ENCODE measurements at places on chromosomes 7 and 10. TPM values are rescaled to one million over a fixed set of nuclear protein-coding genes. Genes with fewer than 3 reads are reported as not detected.

Gene FAM25G
- not detected for total RNA-seq

Gene TCERG1L
- 0.05 TPM for total RNA-seq

Gene ZNF511
- total RNA-seq: 69.6 TPM

Gene VWA2
- not detected for total RNA-seq

Gene OPN1SW
- not detected for total RNA-seq

Gene GPR26
- total RNA-seq: not detected

Gene NUTM2A
- not detected for total RNA-seq

Gene TMED4
- 79.6 TPM for total RNA-seq

Gene CYP3A4
- total RNA-seq: not detected

Gene GIMAP5
- total RNA-seq: 53.8 TPM

Gene ERVW-1
- total RNA-seq: not detected

Gene CDK5
- total RNA-seq: 24.9 TPM

Gene REEP3
- 28.2 TPM for total RNA-seq

Gene CREB5
- not detected for total RNA-seq

Gene OR2A12
- not detected for total RNA-seq

Gene EZH2
- 97.5 TPM for total RNA-seq

Gene GIMAP7
- 46.9 TPM for total RNA-seq

Gene AKR1C3
- total RNA-seq: not detected

Gene CPED1
- total RNA-seq: not detected

Gene ZNF853
- 0.42 TPM for total RNA-seq

Gene SORCS3
- total RNA-seq: not detected

Gene CAMK2B
- 0.47 TPM for total RNA-seq

Gene ABCC2
- 1.3 TPM for total RNA-seq

Gene TMEM196
- total RNA-seq: not detected

Gene VGF
- 0.10 TPM for total RNA-seq

Gene RBP3
- total RNA-seq: not detected

Gene AGMO
- not detected for total RNA-seq

Gene FZD1
- 0.70 TPM for total RNA-seq

Gene SP4
- 22.8 TPM for total RNA-seq

Gene NEUROG3
- total RNA-seq: not detected

Gene ABCB1
- 3.3 TPM for total RNA-seq

Gene ODAD2
- total RNA-seq: not detected

Gene SH2B2
- 2.1 TPM for total RNA-seq

Gene GAD2
- not detected for total RNA-seq

Gene PHYHIPL
- not detected for total RNA-seq

Gene PNLIP
- total RNA-seq: not detected

Gene NPSR1
- not detected for total RNA-seq

Data from activated T-helper 1 cell treated with anti-CD3 and anti-CD28 coated beads, Interleukin-12 subunit alpha, Interleukin-12 subunit beta, Interleukin-2, Interleukin-4 antibody, amounts not matched to agents 30 ng/mL and 10 ng/mL and 1 ng/mL, durations not matched to agents 14 hours and 24 hours and 36 hours (primary cell).